ENCODE measurements at places on chromosomes 6 and 20.

- DNase-seq: no peak
Measured at GRCh38 chr6:24460966-24461365, 28.4 kb downstream of the GPLD1 start.

DNA sequence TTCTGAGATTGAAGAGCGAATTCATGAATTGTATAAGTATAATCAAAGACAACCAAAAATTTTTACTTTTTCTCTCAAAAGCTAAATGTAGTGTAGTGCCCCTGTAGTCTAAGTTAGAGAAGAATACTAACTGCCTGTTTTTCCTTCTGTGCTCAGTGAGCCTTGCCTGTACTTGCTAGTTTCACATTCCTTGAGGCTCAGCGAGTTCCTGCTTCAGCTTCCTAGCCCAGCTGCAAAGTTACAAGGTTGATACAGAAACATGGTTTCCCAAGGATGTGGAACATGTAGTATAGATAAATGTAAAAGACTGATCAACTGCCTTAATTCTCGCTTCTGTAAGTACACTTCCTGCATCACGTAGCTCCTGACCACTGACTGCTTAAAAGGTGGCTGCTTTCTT, 33.1 kb upstream of the SEC63 start:
- DNase-seq: no peak

DNA sequence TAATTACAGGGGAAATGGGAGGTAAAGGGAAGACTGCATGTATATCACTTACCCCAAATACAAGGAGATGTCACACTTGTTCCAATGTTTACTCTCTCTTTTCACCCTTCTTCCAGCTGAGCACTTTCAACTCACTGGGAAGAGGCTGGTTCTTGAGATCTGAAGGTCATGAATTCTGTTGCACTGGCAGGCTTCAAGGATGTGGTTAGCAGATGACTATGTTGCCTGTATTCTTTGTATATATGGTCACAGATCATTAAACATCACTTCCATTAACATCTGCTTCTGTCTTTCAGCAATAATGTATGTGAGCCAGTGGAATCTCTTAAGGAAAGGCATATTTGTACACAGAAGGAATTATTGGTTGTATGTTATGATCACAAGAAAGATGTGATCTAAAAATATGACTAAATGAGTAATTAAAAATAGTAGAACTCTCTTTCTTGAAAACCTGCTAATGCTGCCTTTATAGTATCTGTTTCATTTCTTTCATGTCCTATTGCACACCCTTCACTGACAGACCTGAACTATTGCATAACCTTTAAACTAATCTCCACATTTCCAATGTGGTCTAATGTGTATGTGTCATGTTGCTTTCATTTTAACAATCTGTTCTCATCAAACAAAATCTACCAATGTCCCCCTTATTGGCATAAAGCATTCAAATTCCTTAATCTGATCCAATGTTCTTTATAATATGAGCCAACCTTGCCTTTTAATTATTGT, 131.4 kb upstream of the EPHA7 start:
- no peak for DNase-seq

DNA sequence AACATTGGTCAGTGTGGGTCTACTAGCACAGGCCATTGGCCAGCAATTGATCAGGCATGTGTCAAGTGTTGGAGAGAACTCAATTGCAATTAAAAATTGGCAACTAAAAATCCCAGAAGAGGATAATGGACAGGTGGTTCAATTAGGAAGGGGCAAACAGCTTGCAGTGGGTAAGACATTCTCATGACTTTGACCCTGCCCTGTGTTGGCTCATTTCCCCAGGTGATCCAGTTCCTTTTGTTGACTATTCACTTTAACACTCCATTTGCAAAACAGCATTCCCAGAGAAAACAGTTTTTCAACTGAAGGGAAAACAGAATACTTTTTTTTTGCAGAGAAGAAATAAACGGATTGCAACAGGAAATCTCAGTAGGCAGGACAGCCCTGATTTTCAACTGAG, 28.9 kb upstream of the SCGN start:
- no peak for DNase-seq

DNA sequence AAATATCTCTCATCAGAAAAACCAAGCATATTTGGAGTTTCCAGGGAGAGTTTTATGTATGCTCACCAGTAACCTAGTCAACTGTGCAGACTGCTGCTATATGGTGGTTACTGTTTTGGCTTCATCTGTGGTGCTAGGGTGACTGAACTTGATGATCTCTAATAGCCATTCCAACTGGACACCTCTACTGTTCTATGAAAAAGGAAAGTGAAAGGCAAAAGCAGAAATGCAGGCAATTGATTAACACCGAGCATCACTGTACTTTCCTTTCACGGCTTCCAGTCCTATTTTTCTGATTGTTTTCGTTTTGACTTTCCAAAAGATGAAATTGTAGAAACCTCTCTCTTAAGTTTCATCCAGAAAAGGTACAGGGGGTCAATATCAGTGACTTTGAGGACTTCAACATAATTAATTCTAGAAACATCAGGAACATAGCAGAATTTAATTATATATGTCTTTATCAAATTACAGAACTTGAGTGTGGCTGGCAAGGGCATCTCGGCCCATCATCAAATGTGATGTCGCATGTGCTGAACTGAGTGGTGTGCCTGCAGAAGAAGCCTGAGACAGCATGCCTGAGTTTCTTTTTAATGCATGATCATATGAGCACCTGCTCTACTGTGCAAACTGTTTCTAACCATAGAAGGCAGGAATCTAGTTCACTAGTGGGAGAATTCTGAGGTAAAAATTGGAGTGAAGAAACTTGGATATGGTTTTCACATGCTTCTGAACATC, 464.3 kb upstream of the FLRT3 start:
- DNase-seq: no peak

GRCh38 chr6:84249724-84250123, 22.3 kb upstream of the CEP162 start:
- DNase-seq: no peak

Data from HFFc6 (cell line).